Stimulated activated CD8-positive, alpha-beta memory T cell treated with anti-CD3 and anti-CD28 coated beads, Interleukin-2, amount 100 ng/mL, for 48 hours (primary cell): ENCODE measurements at places on chromosomes 12 and 14.

- DNase-seq = no peak
These were observed 427.4 kb upstream of the FLRT2 start for GRCh38 chr14:85102591-85102990.

GRCh38 chr12:49762468-49762847, 21.1 kb downstream of the TMBIM6 start:
- peak; percentile 22 for DNase-seq

GRCh38 chr12:47194501-47194900, 114.7 kb upstream of the AMIGO2 start:
- DNase-seq = no peak

DNA sequence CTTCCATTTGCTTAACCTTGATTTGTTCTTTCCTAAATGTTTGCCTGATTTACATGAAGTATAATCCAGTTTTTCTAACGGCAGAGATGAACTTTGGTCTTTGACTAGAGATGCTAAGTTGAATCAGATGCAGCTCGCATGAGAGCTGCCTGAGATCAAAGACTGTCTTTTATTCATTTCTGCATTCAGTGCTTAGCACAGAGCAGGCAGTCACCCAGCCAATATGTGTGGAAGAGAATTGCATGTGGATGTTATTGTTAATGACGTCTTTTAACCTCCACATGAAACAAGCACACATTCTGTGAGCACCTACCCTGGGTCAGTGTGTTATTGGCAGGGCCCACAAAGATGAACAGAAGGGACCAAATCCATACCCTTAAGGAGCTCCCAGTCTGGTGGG, 99.2 kb downstream of the SLC5A8 start:
- DNase-seq = no peak
